Anterior cingulate cortex (tissue), 58 donors: ENCODE measurements at places on chromosomes 1 and 21.

GRCh38 chr1:43557744-43558245 is 27.1 kb downstream of the PTPRF start:
- no peak for DNase-seq

DNA sequence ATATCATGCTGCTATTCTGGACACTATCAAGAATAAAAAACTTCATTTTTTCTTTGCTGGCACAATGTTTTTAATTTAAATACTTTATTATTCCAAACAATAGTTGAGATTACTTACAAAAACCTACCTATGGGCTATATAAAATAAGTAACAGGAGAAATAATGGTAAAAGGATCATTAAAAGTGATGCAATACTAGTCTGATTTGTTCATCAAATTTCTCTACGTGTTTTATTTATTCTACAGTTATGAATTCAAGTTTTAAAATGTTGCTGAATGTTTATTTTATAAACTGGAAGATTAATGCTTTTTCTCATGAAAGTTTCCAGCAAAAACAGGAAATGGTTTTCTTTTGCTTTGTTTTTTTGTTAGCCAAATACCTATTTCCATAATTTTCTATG is 662.4 kb upstream of the BRINP3 start:
- DNase-seq = no peak

- no peak for DNase-seq
These were observed 85.9 kb downstream of the BCAR3 start for GRCh38 chr1:93595743-93596142.

- DNase-seq = no peak
These were observed 72.9 kb upstream of the RGS4 start for GRCh38 chr1:162996261-162996660.

DNA sequence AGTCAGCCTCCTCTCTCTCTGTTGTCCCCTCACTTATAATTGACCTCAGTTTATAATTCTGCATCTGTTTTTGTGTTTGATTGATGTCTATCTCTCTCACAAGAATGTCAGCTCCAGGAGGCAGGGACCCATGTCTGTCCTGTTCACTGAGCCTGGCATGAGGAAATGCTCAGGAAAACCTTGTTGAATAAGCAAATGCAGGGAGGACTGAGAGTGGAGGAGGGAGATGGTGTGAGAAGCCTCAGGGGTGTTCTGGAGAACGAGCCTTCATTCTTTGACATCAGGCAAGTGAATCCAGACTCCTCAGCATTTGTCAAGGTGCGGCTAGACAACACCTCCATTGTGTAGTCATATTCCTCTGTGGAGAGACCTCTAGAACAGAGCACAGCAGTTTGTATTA is 45.5 kb downstream of the MAN1C1 start:
- no peak for DNase-seq

- DNase-seq = no peak
These were observed 1.3 kb downstream of the FCGR2A start for GRCh38 chr1:161506336-161507223.

- no peak for DNase-seq
These were observed 163.0 kb upstream of the EDN2 start for GRCh38 chr1:41647221-41648135.

- DNase-seq = no peak
These were observed 9.6 kb upstream of the SPEN start for GRCh38 chr1:15837931-15838330.

- no peak for DNase-seq
These were observed 22.9 kb downstream of the RRP1 start for GRCh38 chr21:43812139-43812821.
